ENCODE measurements at places on chromosomes 7 and 10.

DNA sequence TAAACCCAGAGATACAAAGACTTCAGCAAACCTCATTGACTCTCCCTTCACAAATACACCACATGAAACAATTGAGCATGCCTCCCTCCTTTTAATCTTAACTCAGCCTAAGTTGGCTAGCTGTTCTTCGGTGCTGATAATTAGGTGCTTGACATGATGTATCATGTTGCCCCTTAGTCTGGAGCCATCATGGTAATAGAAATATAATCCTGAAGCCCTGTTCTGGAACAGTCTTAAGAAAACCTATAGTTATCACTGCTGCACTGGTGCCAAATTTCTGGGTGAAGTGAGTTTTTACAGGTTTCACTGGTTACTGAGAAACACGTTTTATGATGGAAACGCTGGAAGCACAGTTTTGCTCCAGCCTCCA lies 306.1 kb downstream of the LRMDA start:
- no peak for DNase-seq

DNA sequence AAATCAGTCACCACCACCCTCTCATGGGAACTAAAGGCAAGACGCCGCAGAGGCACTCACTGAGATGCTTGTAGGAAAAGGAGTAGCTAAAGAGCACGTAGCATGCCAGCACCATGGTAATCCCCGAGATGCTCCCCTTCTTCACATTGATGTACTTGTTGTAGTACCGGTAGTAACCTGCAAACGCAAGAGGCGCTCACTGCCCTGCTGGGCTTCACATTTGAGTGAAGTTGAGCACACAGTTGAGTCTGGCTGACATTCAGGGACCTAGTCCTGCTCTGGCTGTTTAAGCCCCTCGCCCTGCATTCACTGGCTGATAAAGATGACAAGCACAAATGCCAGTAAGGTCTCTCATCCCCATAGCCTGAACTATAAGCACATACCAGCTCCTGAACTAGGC lies 6.9 kb downstream of the ATP5MF start:
- DNase-seq, result no peak

GRCh38 chr10:62005281-62005680 lies 103.8 kb downstream of the ARID5B start:
- no peak for DNase-seq

GRCh38 chr10:102714621-102715455 lies at the start of gene SFXN2:
Gene SFXN2, plus strand, starts transcription at chr10:102714636. Its CDS starts 12,001 bp downstream, at chr10:102726637.
- peak; percentile 46 for DNase-seq

GRCh38 chr10:60575105-60575504 lies 185.4 kb upstream of the ANK3 start:
- no peak for DNase-seq

DNA sequence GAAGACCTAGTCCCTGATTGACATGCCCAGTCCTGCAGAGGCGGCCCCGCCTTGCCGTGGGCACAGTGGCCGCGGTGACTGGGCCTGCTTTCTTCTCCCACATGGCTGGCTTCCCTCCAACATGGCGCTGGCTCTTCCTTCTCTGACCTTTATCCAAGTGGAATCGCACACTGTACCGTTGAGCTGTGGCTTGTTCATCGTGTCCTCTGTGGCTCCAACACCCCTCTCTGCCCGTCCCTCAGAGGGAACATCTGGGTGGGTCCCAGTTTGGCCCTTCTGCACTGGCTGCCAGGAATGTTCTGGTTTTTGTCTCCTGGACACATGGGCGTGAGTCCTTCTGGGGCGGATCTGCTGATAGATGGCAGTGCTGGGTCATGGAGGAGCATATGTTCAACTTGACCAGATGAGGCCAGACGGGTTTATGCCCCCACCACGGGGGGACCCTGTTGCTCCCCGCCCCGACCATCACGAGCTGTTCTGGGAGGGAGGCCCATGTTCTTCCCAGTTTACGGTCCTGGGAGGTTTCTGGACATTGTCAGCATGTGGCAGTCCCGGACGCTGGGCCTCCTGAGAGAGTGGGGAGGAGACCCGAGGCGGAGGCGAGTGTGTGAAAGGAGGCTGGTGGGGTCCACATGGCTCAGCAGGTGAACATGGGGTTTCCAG lies 63.5 kb downstream of the LHPP start:
- DNase-seq, result no peak

DNA sequence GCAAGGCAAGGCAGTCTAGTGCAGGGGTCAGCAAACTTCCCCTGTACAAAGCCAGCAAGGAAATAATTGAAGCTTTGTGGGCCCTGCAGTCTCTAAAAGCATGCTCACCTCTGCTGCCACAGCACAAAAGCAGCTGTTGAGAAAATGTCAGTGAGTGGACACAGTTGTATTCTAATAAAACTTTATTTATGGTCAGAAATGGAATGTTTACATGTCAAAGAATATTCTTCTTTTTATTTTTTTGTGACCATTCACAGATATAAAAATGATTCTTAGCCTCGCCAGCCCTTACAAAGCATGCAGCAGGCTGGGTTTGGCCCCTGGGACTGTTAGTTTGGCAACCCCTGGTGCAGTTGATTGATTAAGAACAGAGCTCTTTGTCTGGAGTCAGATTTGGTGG lies 192.4 kb downstream of the BUB3 start:
- DNase-seq, result no peak

DNA sequence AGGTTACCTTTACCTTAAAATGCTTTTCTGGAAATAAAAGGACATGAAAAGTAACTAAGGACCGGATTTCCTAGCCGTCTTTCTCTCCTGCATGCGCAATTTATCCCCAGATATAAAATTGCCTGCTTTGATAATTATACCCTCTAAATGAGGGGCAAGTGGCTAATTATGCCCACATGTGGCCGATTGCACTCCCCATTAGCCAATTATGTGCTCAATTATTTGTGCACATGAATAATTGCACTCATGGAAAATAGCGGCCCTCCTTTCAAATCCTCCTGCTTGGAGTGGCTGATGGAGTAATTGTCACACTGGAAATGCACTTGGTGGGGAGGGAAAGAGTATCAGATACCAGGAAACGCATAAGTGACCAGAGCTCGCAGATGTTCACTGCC lies 66.4 kb upstream of the ATRNL1 start:
- DNase-seq, result no peak

- DNase-seq, result no peak
These were observed 1195.4 kb upstream of the LRRN3 start for GRCh38 chr7:109895536-109895935.

- no peak for DNase-seq
These were observed 191.1 kb downstream of the ZMYND11 start for GRCh38 chr10:326350-326749.

- no peak for DNase-seq
These were observed 125.8 kb downstream of the TPST1 start for GRCh38 chr7:66330961-66331360.

DNA sequence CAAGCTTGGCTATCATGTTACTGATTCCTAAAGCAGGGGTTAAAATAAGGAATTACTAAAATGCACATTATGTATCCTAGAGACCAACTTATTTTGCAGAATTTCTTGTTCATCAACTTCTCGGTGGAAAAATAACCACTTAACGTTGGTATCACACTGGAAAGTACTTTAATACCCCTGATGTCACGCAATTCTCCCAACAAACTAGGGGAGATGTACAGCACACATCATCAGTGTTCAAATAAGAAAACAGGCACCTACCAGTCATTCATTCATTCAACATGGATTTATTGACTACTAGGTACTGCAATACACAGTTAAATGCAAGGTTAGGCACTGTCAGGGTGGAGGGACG lies 648 bp downstream of the HUS1 start:
- DNase-seq, result no peak

DNA sequence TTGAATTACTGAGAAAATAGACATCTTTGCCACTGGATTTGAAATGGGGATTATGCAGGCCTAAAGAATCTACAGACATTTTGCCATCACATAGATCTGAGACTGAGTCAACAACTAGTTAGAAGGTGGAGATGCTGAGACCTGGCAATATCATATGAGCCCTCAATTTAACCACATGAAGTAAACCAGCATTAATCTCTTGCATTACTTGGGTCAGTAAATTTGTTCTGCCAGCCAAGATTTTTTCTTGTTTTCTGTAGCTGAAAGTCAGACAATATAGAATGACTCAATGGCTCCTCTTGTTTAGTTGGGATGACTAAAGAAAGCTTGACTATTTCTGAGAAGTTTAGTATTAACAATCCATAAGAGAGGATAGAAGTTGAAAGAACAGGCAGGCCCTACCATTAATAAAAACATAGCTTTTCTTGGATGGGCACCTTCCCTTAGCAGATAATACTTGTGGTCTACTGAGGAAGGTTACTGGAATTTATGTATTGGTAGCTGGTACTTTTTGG lies 396.7 kb upstream of the SORCS1 start:
- no peak for DNase-seq

GRCh38 chr10:1373287-1373686 lies 317.1 kb downstream of the WDR37 start:
- DNase-seq, result no peak

GRCh38 chr10:52436664-52437063 lies 122.6 kb downstream of the DKK1 start:
- DNase-seq, result no peak

GRCh38 chr7:129169171-129169671 lies 19.2 kb upstream of the SMO start:
- no peak for DNase-seq

DNA sequence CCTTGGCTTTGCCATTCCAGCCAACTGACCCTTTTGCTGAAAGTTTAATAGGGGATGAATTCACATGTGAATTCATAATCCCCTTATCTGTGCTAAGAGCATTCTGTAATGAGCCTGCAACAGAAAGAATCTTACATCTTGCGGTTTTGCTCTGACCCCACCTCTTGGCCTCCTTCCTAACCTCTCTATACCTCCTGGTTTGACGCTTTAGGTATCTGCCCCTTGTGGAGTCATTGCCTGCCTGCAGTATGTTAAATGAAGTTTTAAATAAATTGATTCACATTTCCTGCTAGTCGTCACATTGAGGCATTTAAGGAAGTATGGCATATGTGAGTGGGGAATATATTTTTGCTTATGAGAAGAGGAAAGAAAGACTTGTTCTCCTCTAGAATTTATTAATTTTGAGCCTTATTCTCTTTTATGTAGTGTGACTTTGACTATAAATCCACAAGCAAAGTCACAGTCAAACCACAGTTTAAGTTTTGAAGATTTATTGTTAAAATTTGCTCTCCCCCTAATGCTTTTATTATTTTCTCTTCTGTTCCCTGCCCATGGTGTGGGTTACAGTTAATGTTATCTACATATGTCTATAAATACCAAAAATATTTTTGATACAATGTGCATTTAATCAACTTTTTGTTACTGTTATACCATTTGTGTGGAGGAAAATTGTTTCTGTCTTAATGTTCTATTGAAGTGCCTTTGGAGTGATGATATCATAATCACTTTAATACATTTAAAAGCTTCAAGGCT lies 60.9 kb downstream of the LRMDA start:
- no peak for DNase-seq

- no peak for DNase-seq
These were observed 15.1 kb downstream of the ADD3 start for GRCh38 chr10:110022716-110023504.

DNA sequence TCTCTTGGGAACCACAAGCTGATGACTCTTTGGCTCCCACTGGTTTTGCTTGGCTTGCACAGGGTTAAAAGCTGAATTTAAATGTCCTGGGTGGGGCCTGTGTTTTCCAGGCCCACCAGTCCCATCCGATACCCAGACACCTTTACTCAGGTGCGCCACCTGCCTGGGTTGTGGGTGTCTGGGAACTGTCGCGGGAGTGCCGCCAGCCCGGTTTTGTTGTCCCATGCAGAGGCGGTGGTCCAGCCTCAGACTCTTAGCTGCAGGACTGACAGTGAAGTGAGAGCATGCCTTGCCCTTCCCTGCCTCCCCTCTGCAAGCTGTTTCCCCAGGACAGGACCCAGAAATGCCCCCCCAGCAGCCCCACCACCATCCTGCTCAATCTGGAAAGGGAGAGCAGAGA lies 255.6 kb upstream of the ZNF32 start:
- no peak for DNase-seq

DNA sequence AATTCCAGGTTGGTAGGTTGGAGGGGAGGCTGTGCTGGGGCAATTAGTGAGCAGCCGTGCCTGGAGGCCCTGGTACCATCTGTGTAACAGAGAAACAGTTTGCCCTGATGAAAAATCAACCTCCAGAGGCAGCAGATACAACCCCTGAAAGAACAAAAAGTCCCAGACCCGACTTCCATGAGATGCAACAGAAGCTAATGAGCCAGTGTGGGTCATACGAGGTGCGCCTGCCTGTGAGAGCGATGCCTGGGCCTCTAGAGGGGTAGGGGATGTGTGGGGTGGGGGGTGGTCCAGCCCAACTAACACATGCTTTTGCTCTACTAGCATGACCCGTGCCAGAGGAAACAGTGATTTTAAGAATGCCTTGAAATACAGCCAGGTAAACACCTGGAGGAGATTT lies 39.3 kb downstream of the CELF2 start:
- no peak for DNase-seq

- DNase-seq, result no peak
These were observed 65.3 kb downstream of the OR13A1 start for GRCh38 chr10:45249978-45250693.

- DNase-seq, result no peak
These were observed 199.6 kb upstream of the MKI67 start for GRCh38 chr10:128325788-128326187.

DNA sequence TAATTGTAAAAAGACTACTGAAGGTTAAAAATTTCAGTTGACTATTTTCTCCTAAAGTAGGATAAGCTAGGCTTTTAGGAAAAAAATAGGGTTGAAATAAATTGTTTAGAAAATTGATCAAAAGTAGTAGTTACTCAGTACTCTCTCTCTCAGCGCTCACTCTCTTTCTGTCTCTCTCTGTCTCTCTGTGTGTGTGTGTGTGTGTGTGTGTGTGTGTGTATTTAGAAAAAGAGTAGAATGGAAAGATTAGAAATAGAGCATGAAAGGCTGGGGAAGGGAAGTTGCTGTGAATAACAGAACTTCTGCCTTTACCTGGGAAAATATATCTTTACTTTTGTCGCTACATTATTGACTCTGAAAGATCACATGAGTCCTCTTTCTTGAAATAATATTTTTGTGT lies 20.6 kb downstream of the ADK start:
- no peak for DNase-seq

DNA sequence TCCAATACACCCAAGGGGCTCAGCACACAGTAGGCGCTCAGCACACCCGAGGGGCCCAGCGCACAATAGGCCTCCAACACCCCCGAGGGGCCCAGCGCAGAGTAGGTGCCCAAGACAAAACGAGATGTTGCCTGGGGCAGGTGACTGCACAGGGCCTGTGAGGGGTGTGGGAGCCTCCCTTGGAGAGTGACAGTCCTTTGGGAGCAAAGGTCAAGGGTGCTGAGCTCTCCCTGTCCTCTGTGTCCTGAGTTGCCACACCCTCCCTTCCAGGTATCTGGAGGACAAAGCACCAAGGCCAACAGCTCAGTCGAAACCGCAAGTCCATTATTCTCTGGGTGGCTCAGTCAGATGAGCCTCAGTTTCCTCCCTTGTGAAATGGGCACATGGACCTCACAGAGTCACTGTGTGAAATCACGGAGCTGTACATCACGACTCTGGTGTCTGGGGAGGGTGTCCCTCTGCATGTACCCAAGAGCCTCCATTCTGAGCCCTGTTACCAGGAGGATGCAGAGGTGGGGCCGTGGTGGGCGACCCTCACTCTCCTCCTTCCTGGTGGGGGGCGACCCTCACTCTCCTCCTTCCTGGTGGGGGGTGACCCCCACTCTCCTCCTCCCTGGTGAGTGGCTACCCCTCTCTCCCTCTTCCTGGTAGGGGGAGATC lies 81.3 kb downstream of the FOXL3 start:
- no peak for DNase-seq
